ENCODE measurements at places on chromosomes 11 and 22. TPM values are rescaled to one million over a fixed set of nuclear protein-coding genes. Genes with fewer than 3 reads are reported as not detected.

The PRG2 gene
- total RNA-seq, result 0.07 TPM

The TRPM5 gene
- not detected for total RNA-seq

The CFAP300 gene
- 0.14 TPM for total RNA-seq

The MED19 gene
- 22.3 TPM for total RNA-seq

The KRTAP5-11 gene
- not detected for total RNA-seq

The VSIG10L2 gene
- total RNA-seq, result not detected

The ZBTB16 gene
- total RNA-seq, result 12.2 TPM

The EFCAB6 gene
- 0.27 TPM for total RNA-seq

The CCDC73 gene
- not detected for total RNA-seq

The C1QTNF4 gene
- 0.43 TPM for total RNA-seq

The KRTAP5-10 gene
- total RNA-seq, result not detected

The HMOX1 gene
- total RNA-seq, result 96.1 TPM

The MS4A13 gene
- not detected for total RNA-seq

The OR5P2 gene
- total RNA-seq, result not detected

The NRXN2 gene
- total RNA-seq, result not detected

The TPBGL gene
- total RNA-seq, result 0.07 TPM

The MRGPRX3 gene
- not detected for total RNA-seq

The POTEH gene
- not detected for total RNA-seq

The GGA1 gene
- total RNA-seq, result 44.8 TPM

The CDON gene
- total RNA-seq, result 3.6 TPM

The NAALAD2 gene
- total RNA-seq, result 0.66 TPM

The OR51E2 gene
- total RNA-seq, result not detected

The HBB gene
- not detected for total RNA-seq

The SHISA8 gene
- not detected for total RNA-seq

Measured in thoracic aorta endothelial cell (primary cell).